ENCODE measurements at places on chromosomes 11 and 22.

GRCh38 chr11:11584530-11584810 lies 37.3 kb downstream of the GALNT18 start:
- no peak for DNase-seq

DNA sequence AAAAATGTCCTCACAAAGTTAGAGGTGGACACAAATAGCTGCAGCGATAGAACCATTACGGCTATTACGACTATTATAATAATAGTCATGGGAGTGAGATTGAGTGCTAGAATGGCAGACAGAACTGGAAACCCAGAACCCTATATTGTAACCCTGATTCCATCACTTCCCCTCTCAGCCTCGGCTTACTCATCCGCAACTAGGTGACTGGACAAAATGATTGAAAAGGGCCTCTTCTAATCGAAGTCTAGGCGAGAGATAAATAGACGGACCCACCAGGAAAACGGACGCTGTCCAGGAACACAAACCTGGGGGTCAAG lies 629 bp downstream of the PSMA1 start:
- DNase-seq: no peak

GRCh38 chr22:35966314-35967045 lies 62.1 kb downstream of the RBFOX2 start:
- no peak for DNase-seq

- DNase-seq: no peak
These were observed 151.6 kb downstream of the FAT3 start for GRCh38 chr11:92376146-92376599.

GRCh38 chr11:88354912-88355311 lies 17.4 kb upstream of the CTSC start:
- DNase-seq: no peak

DNA sequence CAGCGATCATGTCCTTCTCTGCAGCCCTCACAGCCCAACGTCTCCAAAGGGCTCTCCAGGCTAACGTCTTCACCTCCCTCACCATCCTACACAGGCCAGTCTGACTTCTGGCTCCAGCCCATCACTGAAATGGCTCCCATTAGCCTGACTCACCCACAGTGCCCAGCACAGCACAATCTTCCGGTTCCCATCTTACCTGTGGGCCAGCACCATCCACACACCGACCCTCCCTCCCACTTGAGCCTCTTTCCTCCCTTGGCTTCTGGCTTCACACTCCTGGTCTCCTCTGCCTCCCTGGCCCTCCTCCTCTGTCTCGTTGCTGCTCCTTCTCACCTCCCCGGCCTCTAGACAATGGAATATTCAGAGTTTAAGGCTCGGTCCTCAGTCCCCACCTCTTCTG lies 51.2 kb downstream of the PDE2A start:
- no peak for DNase-seq

GRCh38 chr11:32852207-32852606 lies 22.5 kb downstream of the PRRG4 start:
- no peak for DNase-seq

GRCh38 chr11:10893714-10894151 lies 35.9 kb upstream of the ZBED5 start:
- no peak for DNase-seq

GRCh38 chr22:30876221-30876751 lies 92.3 kb downstream of the MORC2 start:
- DNase-seq: no peak

Data from GM10248 (cell line).